NCI-H774 (cell line): ENCODE measurements at places on chromosomes 1 and 21.

DNA sequence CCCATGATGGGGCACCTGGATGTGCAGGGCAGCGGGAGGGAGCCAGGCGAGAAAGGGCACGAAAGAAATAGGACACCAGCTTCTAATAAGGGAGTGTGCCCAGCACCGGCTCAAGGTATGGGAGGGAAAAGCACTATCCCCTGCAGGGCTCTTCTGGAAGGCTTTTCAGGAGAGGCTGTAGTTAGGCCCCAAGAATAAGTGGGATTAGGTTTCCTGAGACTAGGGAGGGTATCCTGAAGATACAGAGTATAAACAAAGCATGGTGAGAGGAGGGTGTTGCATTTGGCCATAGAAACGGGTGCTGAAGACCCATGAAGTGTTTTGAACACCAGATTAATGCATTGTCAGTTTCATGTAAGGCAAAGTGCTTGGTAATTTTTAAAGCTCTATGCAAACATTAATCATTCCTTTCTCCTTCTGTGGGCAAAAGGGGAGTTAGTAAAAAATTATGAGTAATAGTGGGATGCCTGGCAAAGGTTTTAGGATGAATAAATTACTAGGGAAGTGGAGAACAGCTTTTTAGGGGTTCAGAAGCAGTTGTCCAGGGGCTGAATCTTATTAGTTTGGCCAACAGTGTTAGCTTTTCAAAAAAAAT is 74.0 kb downstream of the SYT6 start:
- no peak for DNase-seq

DNA sequence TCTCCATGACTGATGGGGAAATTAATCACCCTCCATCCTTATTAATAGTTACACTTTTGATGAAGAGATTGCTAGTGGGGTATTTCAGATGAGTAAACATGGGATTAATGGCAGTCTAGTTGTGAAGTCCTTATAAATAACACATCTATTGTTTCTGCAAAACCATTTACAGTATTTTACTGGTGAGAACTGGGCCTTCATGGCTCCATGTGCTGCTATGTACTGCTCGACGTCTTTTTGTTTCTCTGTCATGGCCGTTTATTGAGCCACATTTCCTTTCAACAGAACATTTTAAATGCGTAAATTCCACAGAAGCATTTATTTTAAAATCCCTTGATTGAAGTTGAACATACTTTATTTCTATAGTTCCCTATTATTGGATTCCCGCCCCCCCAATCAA is 34.5 kb downstream of the SPEN start:
- DNase-seq, result no peak

DNA sequence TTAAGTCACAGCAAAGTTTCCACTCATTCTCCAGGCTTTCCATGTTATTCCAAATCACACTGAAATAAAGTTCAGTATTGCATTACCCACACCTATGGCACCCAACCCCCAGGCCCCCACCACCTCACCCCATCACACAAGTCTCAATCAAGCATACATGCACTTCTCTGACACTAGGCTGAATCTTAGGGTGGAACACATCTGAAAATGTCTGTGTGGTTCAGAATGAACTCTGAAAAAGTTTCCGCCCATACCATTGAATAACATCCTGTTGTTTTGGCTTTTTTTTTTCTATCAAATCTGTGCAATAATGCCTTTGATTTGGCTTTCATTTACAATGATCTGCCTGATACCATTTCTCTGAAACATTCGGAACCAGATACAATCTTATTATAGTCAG is 25.8 kb upstream of the LRRC8C start:
- no peak for DNase-seq

GRCh38 chr1:45152126-45152525 is 54.3 kb downstream of the ZSWIM5 start:
- DNase-seq, result no peak

DNA sequence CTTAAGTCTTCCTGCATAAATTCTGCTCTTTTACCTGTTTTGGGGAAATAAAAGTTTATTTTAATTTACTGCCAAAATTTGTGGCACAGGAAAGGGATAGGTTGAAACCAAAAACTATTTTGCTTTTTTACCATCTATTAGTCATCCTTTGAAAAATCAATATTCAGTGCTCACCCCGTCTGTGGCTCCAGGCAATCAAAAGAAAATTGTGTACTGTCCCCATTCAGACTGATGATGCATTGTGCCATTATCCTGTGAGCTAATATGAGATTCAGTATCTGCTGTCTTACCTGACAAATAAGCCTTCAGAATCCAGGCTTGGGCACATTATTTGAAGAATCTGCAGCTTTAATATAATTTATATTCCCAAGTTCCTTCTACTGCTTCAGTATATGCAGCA is 650.7 kb downstream of the KIF26B start:
- DNase-seq, result no peak

- DNase-seq, result no peak
These were observed 1.0 kb downstream of the ZBTB48 start for GRCh38 chr1:6580593-6581409.
